ENCODE measurements at places on chromosomes 12 and 14.

- DNase-seq = no peak
These were observed 25.9 kb upstream of the LGALS3 start for GRCh38 chr14:55103005-55103640.

GRCh38 chr12:92554158-92555073, 148.4 kb upstream of the PLEKHG7 start:
- DNase-seq = no peak

GRCh38 chr12:50720085-50720484, 43.8 kb upstream of the ATF1 start:
- DNase-seq = no peak

GRCh38 chr14:105864116-105864515, 337.7 kb downstream of the TMEM121 start:
- DNase-seq = no peak

DNA sequence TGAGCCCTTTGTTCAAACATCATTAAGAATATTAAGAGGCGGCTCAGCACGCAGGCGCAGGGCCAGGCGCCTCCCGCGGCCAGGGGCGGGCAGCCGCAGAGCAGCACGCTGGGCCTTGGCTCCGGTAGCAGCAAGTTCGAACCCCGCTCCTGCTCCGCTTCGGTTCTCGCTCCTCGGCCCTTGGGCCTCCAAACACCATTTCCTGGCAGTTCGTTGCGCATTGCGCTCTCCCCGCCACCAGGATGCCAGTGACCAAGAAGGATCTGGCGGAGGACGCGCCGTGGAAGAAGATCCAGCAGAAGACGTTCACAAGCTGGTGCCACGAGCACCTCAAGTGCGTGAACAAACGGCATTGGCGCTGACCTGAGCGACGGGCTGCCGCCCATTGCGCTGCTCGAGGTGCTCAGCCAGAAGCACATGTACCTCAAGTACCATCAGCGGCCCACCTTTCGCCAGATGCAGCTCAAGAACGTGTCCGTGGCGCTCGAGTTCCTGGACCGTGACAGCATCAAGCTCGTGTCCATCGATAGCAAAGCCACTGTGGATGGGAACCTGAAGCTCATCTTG, 6.9 kb upstream of the ACVRL1 start:
- no peak for DNase-seq

- DNase-seq = peak; percentile 77
These were observed 1.4 kb downstream of the ACTN1 start for GRCh38 chr14:68977718-68978171.

- DNase-seq = no peak
These were observed 15.1 kb downstream of the FAIM2 start for GRCh38 chr12:49888461-49889151.

DNA sequence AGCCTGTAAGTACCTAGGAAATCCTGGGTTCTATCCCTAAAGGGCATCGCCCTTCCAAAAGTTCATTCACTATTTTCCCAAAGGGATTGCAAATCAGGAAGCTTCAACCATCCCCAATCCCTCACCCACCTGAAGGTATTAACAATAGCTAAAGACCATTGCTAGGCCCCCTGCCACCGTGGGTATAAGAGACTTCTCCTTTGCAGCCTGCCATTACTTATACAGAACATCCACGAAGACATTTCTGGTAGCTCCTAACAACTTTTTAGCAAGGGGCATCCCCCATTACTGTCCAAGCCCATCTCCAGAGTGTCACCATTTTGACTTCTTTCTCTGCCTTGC, 384 bp upstream of the SMUG1 start:
- no peak for DNase-seq

- DNase-seq = no peak
These were observed 42.1 kb upstream of the STRN3 start for GRCh38 chr14:31068235-31068634.

DNA sequence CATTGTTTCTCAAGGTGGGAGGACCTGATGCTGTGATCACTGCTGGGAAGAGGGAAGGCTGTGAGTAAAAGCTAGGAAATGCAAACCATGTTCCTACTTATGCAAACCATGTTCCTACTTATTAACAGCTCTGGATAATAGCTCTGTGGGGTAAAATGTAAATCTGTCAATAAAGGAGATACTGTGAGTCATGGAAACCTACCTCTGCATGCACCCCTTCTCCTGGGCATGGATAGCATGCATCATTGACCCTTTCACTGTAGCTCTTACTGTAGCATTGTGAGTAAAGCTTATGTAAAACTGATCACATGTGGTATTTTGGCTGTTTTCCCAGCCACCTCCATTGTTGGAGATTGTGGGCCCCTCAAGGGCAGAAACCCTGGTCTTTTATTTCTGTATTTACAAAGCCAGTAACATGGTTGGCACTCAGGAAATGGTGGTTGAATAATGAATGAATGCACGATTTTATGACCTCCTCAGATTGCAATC, 253.7 kb downstream of the GRIN2B start:
- no peak for DNase-seq

DNA sequence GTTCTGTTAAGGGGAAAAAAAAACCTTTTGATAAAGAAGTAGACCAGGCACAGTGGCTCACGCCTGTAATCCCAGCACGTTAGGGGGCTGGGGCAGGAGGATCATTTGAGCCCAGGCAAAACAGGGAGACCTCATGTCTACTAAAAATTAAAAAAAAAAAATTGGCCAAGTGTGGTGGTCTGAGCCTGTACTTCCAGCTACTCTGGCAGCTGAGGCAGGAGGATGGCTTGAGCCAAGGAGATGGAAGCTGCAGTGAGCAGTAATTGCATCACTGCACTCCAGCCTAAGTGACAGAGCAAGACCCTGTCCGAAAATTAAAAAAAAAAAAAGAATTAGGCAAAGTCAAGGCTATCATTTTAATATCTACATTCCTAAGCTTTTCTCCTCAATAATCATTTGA, 124.8 kb upstream of the CPM start:
- no peak for DNase-seq

- DNase-seq = no peak
These were observed 44.1 kb downstream of the WSCD2 start for GRCh38 chr12:108173160-108173559.

- DNase-seq = no peak
These were observed 125.0 kb upstream of the PZP start for GRCh38 chr12:9333161-9333560.

GRCh38 chr14:57847096-57847495, 18.8 kb downstream of the SLC35F4 start:
- DNase-seq = no peak

GRCh38 chr12:130444061-130444460, 106.4 kb downstream of the PIWIL1 start:
- DNase-seq = no peak

DNA sequence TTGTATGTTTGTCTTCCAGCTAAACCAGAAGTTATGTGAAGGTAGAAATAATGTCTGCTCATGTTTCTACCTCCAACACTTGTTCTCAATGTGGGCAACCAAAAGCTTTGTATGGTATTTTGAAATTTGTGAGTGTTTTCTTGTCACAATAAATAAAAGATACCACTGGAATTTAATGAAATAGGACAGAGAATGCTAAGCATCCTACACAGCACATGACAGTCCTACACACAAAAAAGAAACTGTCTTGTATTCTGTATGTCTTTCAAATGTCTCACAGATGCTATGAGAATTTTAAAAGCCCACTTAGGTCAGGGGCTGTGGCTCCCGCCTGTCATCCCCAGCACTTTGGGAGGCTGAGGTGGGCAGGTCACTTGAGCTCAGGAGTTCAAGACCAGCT, 68.9 kb downstream of the RALGAPA1 start:
- DNase-seq = no peak

Measured in pancreas (tissue), 10 donors.